ENCODE measurements at places on chromosomes 11 and 22. TPM values are rescaled to one million over a fixed set of nuclear protein-coding genes. Genes with fewer than 3 reads are reported as not detected.

Gene FADD
- polyA plus RNA-seq: 13.8 TPM

Gene BEST1
- polyA plus RNA-seq: 4.1 TPM

Gene SAA1
- not detected for polyA plus RNA-seq

Gene KCNQ1
- 9.1 TPM for polyA plus RNA-seq

Gene RASL10A
- polyA plus RNA-seq: 0.40 TPM

Gene OR6A2
- polyA plus RNA-seq: 0.07 TPM

Gene SUSD2
- 15.1 TPM for polyA plus RNA-seq

DNA sequence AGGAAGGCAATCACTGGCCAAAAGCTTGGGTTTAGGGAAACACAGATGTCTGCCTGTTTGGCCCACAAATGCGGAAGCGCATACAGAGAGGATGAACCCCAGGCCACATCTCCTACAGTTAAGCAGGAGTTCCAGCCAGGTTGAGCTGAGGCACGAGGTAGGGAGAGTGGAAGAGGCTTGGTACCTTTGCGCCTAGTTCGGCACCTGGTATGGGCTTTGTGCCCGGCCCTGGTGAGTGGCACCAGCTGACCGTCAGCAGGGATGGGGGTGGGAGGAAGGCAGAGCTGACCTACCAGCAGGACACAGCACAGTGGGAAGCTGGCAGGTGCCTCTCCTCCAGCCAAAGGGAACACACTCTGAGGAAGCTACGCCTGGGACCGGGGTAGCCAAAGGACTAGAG is 57.6 kb downstream of the KCNC1 start:
- no peak for DNase-seq

DNA sequence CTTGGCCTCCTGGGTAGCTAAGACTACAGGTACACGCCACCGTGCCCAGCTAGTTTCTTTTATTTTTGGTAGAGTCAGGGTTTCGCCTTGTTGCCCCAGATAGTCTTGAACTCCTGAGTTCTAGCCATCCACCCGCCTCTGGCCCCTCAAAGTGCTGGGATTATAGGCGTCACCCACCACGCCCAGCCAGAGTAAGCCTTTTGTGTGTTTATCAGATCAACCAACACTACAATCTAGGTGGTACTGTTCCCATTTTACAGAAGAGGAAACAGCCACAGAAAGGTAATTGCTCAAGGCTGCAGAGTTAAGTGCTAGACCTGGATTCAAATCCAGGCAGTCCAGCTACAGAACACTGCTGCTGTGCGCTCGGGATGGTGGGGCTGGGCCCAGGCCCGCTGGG is 3.1 kb downstream of the TOMM22 start:
- no peak for DNase-seq

- no peak for DNase-seq
Observed at GRCh38 chr11:2178906-2179494, 7.4 kb upstream of the TH start.

- DNase-seq: no peak
Observed at GRCh38 chr11:130413405-130414106, 14.9 kb downstream of the ADAMTS8 start.

GRCh38 chr11:90453525-90453924 is 230.7 kb upstream of the CHORDC1 start:
- DNase-seq: no peak

GRCh38 chr22:37431801-37432707 is 4.8 kb upstream of the ELFN2 start:
- DNase-seq: no peak

GRCh38 chr11:68956142-68956541 is 24.6 kb downstream of the MRGPRD start:
- no peak for DNase-seq

- no peak for DNase-seq
Observed at GRCh38 chr11:74725701-74726100, 5.5 kb downstream of the CHRDL2 start.

DNA sequence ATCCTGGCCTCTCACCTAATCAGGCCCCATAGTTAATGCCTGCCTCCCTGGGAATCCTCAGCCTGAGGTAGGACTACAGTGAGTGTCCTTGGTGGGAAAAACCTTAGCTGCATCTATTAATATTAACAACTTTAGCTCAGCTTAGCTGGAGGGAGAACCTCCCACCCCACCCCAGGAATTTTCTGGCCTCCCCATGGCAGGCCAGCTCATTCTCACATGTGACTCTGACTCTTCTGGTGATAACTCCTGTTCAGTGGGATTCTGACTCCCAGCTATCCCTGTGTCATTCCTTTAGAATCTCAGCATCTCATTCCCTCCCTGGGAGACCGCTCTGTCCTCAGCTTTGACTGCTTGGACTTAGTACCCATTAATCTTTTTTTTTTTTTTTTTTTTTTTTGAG is 14.5 kb downstream of the ART5 start:
- DNase-seq: no peak

DNA sequence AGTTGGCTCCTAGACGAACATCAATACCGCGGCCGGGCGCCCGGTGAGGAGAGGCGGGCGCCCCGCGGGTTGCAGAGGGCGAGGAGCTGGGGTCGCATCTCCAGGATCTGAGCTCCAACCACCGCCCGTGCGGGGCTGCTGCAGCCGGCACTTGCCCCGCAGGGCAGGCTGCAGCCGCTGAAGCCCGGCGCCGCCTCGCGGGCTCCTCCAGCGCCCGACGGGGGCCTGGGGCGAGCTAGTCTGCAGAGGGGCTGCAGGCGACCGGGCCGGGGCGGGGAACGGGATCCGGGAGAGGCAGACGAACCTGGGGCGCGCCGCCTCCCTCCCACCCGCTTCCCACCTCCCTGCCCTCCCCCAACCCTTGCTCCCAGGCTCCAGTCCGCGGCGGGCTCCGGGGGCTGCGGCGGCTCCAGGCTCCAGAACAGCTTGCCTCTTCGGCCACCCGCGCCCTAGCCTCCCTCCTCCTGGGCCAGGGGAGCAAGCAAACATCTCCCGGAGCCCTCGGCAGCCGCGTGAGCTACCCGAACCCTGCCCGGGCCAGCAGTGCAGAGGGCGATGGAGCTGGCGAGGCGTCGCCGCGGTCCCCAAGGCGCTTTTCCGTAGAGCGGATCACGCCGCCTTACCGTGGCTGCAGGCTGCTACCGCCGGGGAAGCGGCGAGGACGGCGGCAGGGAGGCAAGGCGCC is 802 bp downstream of the TENM4 start:
- DNase-seq: peak; percentile 45

GRCh38 chr11:116515664-116516184 is 257.1 kb downstream of the BUD13 start:
- no peak for DNase-seq

DNA sequence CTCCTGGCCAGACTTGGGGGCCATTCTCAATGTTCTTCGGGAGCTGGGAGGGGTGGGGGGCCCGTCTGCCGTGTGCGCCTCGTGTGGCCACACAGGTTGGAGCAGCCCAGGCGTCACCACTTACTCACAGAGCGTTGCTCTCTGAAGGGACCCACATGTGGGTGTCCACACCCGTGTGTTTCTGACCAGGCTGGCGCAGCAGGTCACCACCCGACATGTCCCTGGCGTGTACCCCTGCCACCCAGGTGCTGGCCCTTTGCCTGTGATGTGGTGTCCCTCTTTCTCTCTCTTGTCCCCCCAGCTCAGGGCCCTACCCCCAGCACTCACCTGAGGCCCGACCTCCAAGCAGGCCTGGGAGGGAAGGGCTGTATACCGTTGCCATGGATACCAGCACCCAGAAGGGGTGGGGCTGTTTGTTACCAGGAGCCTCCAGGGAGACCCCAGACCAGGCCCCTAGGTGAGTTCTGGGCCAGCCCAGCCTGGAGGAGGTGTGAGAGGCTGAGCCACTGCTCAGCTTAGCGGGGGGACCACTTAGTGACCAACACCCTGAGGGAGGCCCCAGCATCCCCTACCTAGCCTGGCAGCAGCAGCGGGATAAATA is 1.4 kb downstream of the LMNTD2 start:
- no peak for DNase-seq

DNA sequence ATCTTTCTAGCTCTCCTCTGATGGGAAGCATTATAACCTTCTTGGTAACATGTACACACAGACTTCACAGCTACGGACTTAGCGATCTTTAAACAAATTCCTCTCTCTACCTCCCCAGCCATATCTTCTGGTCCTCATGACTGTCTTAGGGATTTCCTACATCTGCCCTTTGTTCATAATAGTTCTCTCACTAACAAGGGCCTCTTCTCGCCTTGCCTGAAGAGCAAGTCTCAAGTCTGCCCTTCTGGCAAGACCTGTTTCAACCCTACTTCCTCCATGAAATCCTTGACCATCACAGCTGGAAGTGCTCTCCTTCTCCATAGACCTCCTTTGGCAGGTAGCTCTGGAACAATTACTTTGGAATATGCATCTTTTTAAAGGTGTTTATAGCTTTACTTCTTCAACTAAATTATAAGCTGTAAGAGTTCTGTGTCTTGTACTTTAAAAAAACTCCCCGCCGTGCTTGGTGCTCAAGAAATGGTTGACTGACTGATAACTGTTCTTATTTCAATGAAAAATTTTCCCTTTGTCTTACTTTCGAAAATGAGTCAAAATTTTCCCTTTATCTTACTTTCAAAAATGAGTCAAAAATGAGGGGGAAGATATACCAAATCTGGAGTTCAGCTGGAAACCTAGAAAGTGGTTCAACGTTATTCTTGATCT is 34.7 kb downstream of the SNX19 start:
- no peak for DNase-seq

- DNase-seq: no peak
Observed at GRCh38 chr22:37509059-37509860, 10.0 kb downstream of the CARD10 start.

DNA sequence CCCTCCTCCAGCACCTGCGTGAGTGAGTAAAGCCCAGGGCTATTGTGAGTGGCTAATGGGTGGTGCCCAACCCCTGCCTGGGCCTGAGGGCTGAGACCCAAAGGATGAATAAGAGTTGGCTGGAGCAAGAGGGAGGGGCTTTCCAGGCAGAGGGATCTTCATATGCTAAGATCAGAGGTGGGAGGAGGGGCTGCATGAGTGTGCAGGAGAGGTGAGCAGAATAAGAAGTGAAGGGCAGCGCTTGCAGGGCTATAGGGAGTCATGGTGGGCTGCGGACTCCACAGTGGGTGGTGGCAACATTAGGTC is 3.9 kb downstream of the EMID1 start:
- DNase-seq: no peak

DNA sequence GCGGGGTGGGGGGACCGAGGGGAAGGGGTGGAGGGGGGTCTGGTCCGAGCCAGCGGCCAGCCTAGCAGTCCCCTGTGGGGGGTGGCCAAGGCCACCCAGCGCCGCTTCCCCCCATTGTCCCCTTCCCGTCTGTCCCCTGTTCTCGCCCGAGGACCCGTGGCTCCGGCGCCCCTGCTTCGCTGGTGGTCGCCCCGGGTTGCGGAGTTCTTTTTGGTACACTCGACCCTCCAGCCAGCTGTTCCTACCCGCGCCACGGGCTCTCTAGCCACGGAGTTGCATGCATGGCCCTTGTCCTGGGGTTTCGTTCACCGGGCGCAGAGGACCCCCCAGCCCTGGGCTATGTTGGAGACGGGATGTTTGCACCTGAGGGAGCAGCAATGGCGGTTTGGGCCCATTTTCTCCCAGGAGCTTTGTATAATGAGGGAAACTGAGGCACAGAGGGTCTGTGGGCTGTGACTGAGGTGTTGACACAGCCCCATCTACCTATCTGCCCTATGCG is 489 bp downstream of the RNF214 start:
- no peak for DNase-seq

GRCh38 chr11:60769811-60770210 is 13.1 kb downstream of the MS4A15 start:
- no peak for DNase-seq

GRCh38 chr11:124799348-124800225 is 619 bp downstream of the MSANTD2 start:
- peak; percentile 36 for DNase-seq

- no peak for DNase-seq
Observed at GRCh38 chr11:3225826-3226750, 6.1 kb downstream of the MRGPRE start.

GRCh38 chr22:47304854-47305253 is 542.4 kb downstream of the TBC1D22A start:
- DNase-seq: no peak

GRCh38 chr22:18983120-18983651 is 47.1 kb upstream of the PRODH start:
- no peak for DNase-seq

DNA sequence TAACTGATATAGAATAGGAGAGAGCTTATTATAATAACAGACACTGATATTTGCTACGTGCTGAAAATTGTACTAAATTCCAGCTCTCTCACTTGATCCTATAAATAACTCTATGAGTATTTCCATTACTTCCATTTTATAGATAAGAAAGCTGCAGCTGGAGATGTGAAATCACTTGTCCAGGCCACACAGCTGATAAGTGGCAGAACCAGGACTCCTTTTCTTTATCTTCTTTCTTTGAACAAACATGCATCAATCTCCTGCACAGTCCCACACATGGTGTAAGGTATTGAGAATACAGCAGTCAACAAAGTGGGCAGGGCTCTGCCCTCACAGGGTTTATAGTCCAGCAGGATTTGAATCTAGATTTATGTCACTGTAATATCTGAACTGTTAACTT is 652.1 kb downstream of the NELL1 start:
- no peak for DNase-seq

DNA sequence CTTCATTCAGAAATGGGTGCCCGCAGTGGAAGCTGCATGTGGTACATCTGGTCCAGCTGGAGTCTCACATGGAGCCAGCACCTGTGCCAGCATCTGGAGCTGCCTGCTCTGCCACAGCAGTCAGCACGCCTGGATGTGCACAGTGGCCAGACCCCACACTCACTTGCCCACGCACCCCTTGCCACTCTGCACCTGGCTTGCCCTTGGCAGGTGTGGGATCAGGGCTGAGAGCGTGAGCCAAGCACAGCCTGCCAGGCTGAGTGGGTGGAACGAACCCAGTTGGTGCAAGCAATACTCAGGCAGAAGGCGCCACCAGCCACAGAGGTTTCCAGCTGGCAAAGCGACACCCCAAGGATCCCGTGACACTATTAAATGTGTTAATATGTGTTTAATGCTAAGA is 95.5 kb upstream of the AMOTL1 start:
- DNase-seq: no peak

GRCh38 chr11:15976433-15977045 is 379.8 kb downstream of the SOX6 start:
- DNase-seq: no peak

- no peak for DNase-seq
Observed at GRCh38 chr22:18065256-18065655, 12.5 kb upstream of the PEX26 start.

GRCh38 chr11:35033011-35033410 is 106.0 kb upstream of the CD44 start:
- DNase-seq: no peak

Measured in left kidney (tissue), 8 donors.